ENCODE measurements at places on chromosomes 5 and 9. TPM values are rescaled to one million over a fixed set of nuclear protein-coding genes. Genes with fewer than 3 reads are reported as not detected.

Gene TMEM232
- 1.3 TPM for total RNA-seq

Gene SPARC
- 2,047 TPM for total RNA-seq

Gene LCNL1
- 2.5 TPM for total RNA-seq

Gene ARHGEF37
- total RNA-seq, result 1.3 TPM

Gene PCDHB15
- total RNA-seq, result 1.0 TPM

Gene PHYHD1
- 6.0 TPM for total RNA-seq

Gene GNA14
- 0.51 TPM for total RNA-seq

Gene IFNA13
- total RNA-seq, result not detected

Gene IL4
- total RNA-seq, result not detected

Data from mesangial cell (primary cell).